Cortex of kidney (tissue), 1 donor: ENCODE measurements at places on chromosomes 13 and 19.

- DNase-seq: no peak
These were observed 104.0 kb downstream of the ATP11A start for GRCh38 chr13:112793545-112794445.

DNA sequence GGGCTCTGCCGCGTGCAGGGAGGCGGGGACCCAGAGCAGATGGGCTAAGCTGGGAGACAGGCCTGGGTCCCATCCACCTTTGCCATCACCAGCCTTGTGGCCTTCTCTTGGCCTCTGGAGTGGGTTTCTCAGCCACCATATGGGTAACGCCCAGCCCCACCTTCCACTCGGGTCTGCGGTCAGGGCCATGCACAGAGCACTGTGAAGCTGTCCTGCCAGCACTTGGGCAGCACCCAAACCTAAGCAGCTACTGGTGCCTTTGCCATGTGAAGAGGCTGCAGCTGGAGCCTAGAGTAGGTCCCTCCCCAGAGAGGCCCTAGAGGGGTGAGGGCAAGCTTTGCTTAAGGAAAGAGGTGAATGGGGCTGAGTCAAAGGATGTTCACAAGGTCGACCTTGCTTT, 24.1 kb upstream of the NPAS1 start:
- no peak for DNase-seq

GRCh38 chr13:51481656-51482055, 28.8 kb upstream of the INTS6 start:
- DNase-seq: no peak

DNA sequence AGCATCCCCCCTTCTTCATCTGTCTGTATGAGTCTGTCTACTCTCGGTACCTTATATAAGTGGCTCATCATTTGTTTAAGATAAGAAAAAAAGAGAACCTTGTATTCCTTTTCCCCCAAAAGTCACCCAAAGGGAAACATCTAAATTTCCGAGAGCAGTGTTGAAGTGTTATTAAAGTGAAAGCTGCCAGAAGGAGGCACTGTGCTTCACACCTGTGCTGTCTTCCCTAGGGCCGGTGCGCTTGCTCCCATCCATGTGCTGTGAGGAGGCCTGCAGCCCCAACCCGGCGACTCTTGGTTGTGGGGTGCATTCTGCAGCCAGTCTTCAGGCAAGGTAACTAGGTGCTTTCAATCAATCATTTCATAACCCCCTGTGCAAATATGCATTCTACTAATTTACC, 97.5 kb downstream of the TNFRSF19 start:
- DNase-seq: no peak

- DNase-seq: no peak
These were observed 499 bp downstream of the LSM7 start for GRCh38 chr19:2327773-2328400.

DNA sequence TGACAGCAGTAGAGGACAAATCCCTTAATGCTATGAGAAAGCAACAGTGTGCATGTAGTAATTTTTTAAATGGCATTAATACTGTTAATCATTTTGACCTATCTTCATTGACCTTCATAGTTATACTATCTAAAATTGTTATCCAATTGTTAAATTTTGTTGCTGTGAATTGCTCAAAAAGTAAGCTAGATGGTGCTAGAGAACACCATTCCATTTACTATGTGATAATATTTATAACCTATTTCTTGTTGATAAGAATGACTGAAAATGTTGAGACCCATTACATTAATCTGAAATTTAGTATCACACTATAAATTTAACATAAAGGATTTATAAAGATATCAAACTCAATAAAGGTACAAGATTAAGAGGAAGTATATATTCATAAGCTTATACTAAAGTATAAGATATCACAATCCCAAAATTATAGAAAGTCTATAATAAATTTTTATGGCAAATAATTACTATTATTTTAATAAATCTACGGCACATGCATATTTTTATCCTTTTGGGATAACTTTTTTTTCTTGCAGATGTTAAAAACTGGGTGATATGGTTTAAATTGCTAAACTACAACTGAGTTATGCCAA, 1573.3 kb downstream of the PCDH9 start:
- no peak for DNase-seq

DNA sequence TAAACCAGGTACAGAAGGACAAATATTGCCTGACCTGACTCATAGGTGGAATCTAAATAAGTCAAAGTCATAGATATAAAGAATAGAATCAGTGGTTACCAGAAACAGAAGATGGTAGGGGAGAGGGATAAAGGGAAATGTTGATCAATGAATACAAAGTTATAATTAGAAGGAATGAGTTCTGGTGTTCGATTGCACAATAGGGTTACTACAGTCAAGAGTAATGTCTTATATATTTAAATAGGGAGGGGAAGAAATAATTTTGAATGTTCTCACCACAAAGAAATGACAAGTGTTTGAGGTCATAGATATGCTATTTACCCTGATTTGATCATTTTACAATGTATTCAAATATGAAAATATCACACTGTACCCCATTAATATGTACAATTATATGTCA, 1541.2 kb downstream of the SLITRK1 start:
- DNase-seq: no peak
